ENCODE measurements at places on chromosomes 11 and 22. TPM values are rescaled to one million over a fixed set of nuclear protein-coding genes. Genes with fewer than 3 reads are reported as not detected.

The FGF4 gene
- total RNA-seq, result not detected

The CBLIF gene
- not detected for total RNA-seq

The CDC42BPG gene
- 0.15 TPM for total RNA-seq

The ALG8 gene
- 34.0 TPM for total RNA-seq

All from smooth muscle cell of trachea (primary cell).